ENCODE measurements at places on chromosomes 13 and 19. TPM values are rescaled to one million over a fixed set of nuclear protein-coding genes. Genes with fewer than 3 reads are reported as not detected.

GRCh38 chr13:101425623-101426022 is 9.3 kb upstream of the NALCN start:
- DNase-seq, result peak; percentile 60

- no peak for DNase-seq
Observed at GRCh38 chr13:109100705-109101304, 471.4 kb downstream of the MYO16 start.

GRCh38 chr19:50906217-50906616 is 5.0 kb downstream of the KLK4 start:
- peak; percentile 90 for DNase-seq

DNA sequence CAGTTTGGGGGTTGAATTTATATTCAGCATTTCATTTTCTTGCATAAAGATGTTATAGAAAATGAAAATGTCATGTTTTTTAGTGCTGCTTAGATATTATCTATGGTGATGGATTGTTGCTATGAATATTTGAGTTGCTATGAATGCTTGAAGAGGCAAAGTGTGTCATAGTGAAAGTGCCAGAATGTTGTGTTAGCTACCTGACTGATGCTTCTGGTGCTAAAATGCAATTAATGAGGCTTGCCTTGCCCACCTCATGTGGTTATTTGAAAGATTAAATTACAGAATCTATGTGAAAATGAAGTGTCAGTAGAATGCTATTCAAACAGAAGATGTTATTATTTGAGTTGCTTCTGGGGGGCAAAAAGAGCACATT is 62.7 kb upstream of the MYCBP2 start:
- DNase-seq, result no peak

GRCh38 chr13:113931841-113932459 is 41.9 kb downstream of the C13orf46 start:
- no peak for DNase-seq

DNA sequence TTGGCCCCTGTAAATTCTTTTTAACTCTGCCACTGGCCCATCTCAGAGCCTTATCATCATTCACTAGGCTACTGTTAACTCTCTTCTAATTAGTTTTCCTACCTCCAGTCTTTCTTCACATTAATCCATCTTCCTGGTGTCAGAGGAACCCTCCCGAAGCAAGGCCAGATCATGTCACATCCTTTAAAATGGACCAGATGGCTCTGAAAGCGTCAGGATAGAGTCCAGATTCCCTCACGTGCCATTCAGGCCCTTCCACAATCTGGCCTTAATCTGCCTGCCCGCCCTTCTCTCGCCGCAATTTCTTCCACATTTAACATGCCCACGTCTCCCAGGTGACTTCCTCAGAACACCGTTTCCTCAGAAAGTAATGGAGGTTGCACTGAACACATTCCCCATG is 86.5 kb downstream of the RFC3 start:
- no peak for DNase-seq

DNA sequence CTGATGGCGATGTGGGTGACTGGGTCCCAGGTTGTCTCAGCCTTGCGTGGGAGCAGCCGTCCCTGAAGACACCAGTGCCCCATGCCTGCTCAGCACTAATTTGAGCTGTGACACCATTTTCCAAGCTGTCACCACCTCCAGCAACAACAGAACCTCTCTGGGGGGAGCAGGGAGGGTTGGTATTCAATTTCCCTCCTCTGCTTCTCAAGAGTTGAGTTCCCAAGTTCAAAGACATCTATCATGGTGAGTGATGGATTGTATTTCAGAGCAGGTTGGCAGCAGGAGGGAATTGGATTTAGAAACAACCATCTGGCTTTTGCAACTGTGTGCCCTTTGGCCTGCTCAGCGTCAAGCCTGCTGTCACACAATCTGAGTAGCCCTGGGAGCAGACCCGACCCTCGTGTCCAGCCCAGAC is 46.9 kb upstream of the UQCRFS1 start:
- DNase-seq, result no peak

GRCh38 chr13:107209824-107210722 is 642.1 kb upstream of the ARGLU1 start:
- no peak for DNase-seq

GRCh38 chr19:58279925-58280316 is 1.2 kb downstream of the ZNF8 start:
- no peak for DNase-seq

DNA sequence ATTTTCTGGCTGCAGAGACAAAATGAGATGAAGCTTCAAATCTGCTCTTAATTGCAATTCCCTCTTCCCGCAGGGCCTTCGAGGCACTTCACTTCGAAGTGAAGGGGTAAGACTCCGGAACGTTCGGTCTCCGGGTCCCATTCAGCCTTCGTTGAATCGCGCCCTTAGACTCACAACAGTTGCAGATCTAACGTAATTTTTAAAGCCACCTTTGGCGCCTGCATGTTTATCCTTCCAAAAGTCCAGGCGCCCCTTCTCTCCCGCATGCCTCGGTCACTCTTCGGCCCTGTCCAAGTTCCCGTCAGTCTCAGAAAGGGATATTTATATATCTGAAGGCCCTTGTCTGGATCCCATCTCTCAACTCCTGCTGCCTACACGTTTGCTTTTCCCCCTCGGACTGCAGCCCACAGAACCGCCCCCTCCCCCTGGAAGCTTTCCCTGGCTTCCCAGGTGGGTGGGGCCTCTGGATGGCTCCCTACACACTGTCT is 915 bp upstream of the KCTD12 start:
- DNase-seq, result no peak

DNA sequence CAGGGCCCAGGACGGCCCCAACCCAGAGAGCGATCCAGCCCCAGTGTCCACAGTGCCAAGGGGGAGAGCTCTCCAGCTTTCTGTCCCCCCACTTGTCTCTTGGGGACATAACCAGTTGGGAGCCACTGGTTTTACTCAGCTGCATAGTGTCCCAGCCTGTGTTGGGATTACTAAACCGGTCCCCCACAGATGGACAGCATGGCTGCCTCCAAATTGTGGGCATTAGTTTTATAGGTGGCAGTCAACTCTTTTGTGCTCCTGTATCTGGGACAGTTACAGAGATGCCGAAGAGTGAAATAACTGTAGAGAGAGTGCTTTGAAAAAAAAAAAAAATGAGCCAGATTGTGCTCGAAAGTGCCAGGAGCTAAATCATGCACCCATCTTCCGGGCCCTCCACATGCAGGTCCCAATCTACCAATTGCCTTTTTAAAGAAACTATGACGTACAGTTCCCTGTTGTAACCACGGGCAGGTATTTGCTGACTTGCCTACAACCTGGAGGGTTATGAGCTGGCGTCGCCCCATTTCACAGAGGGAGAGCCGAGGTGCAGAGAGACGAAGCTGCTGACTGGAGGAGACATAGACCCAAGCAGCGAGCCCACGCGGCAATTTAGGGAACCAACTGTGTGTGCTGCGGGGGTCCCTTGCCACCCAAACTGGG is 2.4 kb upstream of the NFIC start:
- DNase-seq, result no peak

GRCh38 chr13:50543141-50543540 is 300.4 kb downstream of the DLEU7 start:
- no peak for DNase-seq

DNA sequence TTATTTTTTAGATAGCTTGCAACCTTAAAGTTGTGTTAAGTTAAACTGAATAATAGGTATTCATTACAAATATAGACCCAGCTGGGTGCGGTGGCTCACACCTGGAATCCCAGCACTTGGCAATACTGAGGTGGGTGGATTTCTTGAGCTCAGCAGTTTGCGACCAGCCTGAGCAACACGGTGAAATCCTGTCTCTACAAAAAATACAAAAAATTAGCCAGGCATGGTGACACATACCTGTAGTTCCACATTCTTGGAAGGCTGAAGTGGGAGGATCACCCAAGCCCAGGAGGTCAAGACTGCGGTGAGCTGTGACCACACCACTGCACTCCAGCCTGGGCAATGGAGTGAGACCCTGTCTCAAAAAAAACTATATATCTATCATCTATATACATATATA is 386.5 kb downstream of the PCDH17 start:
- DNase-seq, result no peak

DNA sequence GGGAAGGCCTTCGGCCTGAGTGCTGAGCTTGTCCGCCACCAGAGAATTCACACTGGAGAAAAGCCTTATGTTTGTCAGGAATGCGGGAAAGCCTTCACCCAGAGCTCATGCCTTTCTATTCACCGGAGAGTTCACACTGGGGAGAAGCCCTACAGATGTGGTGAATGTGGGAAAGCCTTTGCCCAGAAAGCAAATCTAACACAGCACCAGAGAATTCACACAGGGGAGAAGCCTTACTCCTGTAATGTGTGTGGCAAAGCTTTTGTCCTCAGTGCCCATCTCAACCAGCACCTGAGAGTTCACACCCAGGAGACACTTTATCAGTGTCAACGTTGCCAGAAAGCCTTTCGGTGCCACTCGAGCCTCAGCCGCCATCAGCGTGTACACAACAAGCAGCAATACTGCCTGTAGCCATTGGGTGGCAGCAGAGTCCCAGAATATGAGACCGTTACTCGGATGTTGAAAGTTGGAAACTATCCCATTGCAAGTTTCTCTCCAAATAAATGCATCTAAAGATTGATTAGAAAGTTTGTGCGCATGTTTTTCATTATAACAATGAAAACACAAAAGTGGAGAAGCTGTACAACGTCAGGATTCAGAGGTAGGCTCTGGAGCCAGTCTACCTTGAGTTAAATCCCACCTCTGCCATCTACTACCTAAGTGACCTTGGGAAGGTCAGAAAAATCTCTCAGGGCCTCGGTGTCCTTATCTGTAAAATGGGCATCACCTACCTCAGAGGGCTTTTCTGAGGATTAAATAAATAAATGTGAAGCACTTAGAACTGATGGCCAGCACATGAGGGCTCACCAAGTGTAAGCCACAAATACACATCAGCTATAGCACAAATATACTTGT is 21.1 kb downstream of the ZNF473 start:
- DNase-seq, result peak; percentile 78

DNA sequence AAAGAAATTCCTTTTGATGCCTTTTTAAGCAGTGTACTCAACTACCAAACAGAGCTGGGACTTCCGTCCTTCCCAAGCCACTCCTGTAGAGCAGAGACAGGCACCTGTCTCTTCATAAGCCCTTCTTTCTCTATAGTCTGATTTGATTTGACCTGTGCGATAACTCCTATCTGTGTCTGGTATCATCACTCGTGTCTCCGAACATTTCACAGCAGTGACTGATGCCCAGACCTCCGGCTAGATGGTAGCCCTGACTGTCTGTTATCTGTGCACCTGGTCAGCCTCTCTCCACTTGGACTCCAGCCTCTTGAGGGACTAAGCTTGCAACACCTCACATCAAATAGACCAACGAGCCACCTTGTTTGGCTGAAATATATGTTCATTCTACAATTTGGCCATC is 316.2 kb upstream of the ZNF507 start:
- no peak for DNase-seq

GRCh38 chr13:44388427-44389059 is 14.9 kb downstream of the SERP2 start:
- DNase-seq, result no peak

DNA sequence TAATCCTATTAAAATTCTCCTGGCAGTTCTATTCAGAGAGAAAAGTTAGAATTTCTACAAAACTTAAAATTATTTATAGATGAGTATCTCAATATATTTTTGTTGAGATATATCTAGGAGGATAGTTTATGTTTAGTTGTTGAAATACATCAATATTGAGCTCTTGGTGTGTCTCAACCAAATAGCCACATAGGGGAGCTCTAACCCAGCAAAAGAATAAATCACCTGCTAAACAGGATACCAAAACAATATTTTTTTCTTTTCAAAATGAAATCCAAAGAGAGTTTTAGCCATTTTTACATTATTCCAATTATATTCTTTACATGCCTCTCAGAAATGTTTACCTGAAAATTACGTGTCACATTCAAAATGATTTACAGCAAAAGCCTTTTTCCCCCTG is 954.7 kb downstream of the SLITRK6 start:
- DNase-seq, result peak; percentile 79

DNA sequence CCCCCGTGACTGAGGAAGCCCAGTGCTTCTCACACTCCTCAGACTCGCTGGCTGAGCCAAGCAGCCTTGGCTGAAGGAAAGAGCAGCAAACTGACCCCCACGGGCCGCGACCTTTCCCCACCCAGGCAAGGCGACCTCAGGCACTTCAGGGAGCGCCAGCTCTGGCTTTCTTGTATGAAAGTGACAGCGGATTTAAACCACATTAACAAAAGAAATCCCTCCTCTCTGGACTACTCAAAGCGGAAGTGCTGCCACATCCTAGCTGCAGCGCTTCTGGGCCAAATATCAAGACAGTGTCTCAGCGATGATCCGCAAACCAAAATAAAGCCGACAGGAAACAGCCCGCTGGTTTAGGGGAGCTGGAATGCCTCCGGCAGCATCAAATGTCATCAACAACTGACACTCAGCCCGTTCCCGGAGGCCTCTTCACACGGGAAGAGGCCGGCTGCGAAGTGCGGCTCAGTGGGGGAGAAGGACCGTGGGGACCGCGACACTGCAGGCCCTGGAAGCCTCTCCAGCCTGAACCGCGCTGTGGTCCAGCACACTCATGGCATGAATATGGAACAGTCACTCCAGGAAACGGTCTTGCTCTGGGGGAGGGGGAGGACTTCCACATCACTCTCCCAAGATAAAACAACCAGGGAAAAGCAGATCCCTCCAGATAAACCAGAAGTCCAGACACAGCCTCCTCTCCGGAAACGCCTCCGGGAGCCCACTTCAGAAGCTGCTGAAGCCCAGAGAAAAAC is 1.4 kb downstream of the RASA3 start:
- peak; percentile 64 for DNase-seq

GRCh38 chr19:50669302-50670101 is 20.3 kb downstream of the C19orf81 start:
- peak; percentile 84 for DNase-seq

DNA sequence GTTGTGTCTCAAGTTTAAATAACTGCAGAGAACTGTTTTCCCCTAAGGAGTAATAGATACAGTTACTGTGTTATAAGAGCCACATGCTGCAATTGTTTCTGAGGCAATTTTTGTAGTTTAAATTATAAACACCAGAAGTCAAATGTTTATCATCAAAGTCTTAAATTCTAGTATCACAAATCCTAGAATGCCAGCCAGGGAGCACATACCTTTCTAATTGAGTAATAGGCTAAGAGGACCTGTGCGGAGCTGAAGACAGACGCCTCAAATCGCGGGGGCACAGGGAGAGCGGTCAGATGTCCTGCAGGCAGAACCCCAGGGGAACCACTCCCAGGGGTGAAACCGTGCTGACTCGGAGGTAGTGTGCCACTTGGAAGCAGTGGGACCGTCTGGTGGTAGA is 65.2 kb upstream of the TNFRSF19 start:
- DNase-seq, result peak; percentile 31

The C19orf67 gene
- total RNA-seq, result 2.8 TPM

The ICAM5 gene
- 9.1 TPM for total RNA-seq

The WDR87 gene
- total RNA-seq, result not detected

The SLC25A23 gene
- 44.7 TPM for total RNA-seq

The LAIR1 gene
- 0.15 TPM for total RNA-seq

The COL5A3 gene
- not detected for total RNA-seq

The KLHL26 gene
- 3.7 TPM for total RNA-seq

The DNAAF3 gene
- 4.2 TPM for total RNA-seq

The ZNF548 gene
- 37.3 TPM for total RNA-seq

The IL11 gene
- 0.40 TPM for total RNA-seq

The ZNF763 gene
- 9.2 TPM for total RNA-seq

The METTL21C gene
- total RNA-seq, result not detected

The MISP3 gene
- total RNA-seq, result 4.2 TPM

The NCR1 gene
- total RNA-seq, result not detected

The LRP3 gene
- total RNA-seq, result not detected

The ARL11 gene
- 8.3 TPM for total RNA-seq

The MRPL54 gene
- 44.2 TPM for total RNA-seq
